ENCODE measurements at places on chromosomes 2 and 18.

DNA sequence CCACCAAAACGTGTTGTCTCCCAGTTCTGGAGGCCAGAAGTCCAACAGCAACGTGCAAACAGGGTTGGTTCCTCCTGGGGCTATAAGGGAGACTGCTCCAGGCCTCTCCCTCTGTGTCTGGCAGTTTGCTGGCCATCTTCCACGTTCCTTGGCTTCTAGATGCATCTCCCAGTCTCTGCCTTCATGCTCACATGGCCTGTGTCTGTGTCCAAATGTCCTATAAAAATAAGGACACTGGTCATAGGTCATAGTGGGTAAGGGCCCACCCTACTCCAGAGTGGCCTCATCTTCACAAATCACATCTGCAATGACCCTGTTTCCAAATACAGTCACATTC is 69.4 kb upstream of the TAF1B start:
- DNase-seq = no peak

- no peak for DNase-seq
These were observed 227.1 kb downstream of the ANAPC1 start for GRCh38 chr2:111656894-111657293.

DNA sequence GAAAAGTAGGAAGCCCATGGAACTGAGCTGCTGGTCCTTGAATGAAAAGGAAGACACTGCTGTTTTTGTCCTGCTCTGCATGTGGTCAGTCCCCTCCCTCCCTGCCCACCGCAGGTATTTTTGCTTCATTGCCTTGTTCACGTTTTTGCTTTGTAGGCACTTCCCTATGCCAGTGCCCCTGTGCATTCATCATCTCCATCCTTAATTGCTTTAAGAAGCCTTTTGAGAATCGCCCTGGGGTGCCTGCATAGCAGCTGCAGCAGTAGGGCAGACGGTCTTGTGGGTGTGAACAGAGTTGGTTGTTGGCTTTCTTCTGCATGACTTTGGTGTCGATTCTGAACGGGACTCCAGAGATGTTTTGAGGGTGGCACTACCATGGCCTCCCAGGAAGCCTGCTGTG is 97.0 kb downstream of the CABLES1 start:
- DNase-seq = no peak

DNA sequence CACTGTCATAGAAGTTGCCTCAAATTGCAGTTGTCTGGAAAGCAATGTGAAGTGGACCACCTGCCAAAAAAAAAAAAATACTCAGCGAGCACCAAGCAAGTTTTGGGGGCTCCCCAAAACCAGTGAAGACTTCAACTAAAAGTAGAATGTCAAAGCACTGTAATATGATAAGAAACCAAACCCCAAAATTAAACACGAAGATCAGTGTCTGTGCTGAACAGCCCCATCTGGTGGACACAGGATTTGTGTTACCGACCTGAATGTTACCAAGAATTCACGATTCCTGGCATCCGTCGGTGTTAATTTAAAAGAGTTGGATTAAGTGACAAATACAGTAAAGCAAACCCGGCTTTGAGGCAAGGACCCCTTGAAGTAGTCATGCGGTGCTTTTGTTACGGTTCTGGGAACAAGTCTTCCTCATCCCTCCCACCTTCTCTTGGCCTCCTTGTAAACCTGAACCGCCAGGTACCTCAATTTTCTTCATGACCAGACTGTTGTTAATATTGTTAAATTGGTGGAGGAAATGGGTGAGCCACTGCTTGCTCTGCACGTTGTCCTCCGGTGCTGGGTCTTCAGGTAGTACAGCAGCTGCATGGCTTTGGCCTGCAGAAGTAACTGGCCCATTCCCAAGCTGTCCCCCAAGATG is 31.3 kb upstream of the SSB start:
- DNase-seq = peak; percentile 64

DNA sequence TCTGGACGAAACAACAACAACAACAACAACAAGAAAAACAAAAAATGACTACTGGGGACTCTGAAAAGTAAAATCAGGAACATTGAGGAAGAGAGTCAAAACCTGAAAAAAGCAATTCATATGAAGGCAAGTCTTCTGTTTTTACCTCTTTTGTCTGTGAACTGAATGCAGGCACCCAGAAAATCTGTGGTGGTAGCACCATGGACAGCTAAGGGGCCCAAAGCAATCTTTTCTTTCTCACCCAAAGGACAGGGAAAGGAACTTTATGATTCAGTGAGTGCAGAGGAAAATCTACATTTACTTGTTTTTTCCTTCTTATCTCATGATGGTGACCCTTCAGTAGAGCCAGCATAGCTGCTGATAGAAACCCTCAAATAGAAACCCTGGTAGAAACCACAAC is 10.4 kb downstream of the ALK start:
- DNase-seq = no peak

GRCh38 chr2:38156436-38156835 is 80.5 kb upstream of the CYP1B1 start:
- DNase-seq = no peak

DNA sequence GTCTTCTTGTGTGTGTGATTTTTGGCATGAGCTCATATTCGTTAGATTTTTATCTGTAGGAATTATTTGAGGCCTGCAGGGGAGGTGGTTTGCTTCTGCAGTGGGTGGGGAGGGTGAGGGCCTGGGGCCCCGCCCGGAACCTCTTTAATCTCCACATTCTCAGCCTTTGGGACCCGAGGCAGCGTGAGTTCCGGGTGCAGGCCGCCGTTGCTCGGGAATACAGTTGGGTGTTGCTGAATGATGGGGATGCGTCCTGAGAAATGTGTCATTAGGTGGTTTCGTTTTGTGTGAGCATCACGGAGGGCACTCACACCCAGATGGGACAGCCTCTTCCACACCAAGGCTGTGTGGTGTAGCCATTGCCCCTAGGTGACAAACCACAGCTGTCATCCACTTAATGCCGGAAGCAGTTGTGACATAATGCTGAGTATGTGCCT is 13.7 kb upstream of the GAL3ST2 start:
- peak; percentile 93 for DNase-seq

DNA sequence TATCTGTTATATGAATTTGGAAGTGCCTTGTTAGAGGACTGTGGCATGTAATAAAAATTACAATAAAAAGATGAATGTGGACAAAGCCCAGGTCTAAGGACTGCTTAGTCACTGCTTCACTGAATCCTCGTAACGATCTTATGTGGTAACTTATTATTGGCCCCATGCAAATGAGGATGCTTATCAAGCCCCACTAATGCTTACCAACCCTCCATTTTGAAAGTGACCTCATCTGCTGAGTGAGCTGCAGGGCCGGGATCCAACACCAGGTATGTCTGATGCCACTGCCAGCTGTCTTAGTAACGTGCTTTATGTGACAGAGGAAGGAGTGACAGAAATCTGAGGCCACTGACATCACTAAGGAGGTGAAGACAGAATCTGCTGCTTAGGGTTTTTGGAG is 65.3 kb upstream of the CCDC85A start:
- no peak for DNase-seq
